ENCODE measurements at places on chromosomes 3 and 15.

DNA sequence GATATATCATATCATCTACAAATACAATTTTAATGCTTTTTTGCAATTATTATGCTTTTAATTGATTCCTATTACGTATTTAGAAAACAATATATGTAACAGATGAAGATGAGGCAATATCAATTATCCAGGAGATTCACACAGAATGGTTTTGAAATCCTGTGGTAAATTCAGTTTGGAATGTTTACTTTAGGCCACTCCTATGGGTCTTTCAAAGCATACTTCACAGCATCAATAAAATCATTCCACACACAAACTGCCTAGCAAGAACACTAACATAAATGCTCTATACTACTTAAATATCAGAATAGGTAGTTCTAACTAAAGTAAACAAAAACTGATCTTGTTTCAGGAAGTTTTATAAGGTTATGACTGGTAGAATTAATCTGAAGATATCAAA is 90.5 kb downstream of the FAM227B start:
- DNase-seq = no peak

DNA sequence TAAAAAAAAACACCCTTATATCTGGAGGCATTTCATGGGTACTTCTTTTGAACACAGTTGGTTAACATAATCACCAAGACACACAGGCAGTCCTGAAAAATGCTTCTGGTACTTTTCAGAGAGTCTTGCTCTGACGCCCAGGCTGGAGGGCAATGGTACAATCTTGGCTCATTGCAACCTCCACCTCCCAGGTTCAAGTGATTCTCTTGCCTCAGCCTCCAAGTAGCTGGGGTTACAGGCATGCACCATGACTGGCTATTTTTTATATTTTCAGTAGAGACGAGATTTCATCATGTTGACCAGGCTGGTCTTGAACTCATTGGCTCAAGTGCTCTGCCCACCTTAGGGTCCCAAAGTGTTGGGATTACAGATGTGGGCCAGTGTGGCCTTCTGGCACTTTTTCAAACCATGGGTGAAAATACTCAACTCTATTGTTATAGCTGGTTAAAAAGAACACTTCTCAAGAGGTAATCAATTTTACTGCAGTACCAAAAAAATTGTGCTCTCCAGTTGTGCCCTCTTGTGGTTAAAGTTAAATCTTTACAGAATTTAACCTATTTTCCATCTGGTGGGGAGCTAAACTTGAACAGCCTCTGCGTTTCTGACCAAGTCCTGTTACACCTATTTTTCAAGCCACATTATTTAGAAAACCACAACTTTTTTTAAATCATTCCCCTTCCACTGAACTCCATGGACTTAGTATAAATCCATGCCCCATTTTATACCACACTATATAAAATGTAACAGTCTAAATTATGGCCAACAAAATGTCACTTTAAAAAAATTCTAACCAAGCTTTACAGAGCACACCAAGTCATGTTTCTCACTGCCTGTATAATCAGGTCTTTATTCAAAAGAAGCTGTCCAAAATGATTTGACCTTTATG is 1.2 kb upstream of the SNAPC5 start:
- DNase-seq = peak; percentile 46

DNA sequence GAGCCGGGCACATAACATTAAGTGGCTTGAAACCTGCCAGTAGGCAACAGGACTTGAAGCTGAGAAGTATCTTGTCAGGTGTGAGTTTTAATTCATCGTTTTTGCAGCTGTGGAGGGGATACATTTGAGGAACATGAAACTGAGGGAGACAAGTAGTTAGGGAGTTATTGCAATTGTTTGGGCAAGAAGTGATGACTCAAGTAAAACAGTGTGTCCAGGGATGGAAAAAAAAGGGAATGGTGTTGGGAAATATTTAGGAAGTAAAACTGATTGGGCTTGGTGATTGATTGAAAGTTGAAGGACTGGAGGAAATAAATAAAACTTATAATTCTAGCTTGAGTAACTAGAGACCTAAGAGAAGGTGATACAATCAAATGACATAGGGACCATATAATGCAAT is 85.5 kb downstream of the NCEH1 start:
- no peak for DNase-seq

- no peak for DNase-seq
Observed at GRCh38 chr15:70758790-70759462, 4.4 kb downstream of the UACA start.

DNA sequence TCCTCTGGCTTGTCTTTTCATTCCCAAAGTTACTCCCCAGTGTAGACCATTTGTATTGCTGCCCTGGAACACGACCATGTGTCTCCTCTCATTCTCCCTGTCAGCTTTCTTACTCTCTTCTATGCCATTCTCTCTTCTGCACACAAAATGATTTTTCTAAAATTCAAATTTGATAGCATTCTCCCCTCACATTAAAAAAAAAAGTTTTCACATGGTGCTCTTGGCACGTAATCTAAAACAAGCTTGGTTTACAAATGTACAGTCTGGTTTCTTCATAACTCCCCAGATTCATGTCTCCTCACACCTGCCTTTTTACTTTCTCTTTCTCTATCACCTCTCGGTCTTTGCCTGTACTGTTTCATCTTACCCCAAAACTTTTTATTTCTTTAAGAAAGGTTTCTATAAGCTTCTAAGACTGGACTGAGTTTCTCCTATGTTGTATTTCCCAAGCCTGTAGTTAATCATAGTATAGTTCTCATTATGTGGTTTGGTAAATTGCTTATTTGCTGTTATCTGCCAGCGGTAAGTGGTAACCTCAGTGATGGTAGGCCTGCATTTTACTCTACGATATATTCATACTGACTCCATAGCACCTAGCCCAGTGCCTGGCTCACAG is 31.2 kb downstream of the BCHE start:
- DNase-seq = peak; percentile 64

DNA sequence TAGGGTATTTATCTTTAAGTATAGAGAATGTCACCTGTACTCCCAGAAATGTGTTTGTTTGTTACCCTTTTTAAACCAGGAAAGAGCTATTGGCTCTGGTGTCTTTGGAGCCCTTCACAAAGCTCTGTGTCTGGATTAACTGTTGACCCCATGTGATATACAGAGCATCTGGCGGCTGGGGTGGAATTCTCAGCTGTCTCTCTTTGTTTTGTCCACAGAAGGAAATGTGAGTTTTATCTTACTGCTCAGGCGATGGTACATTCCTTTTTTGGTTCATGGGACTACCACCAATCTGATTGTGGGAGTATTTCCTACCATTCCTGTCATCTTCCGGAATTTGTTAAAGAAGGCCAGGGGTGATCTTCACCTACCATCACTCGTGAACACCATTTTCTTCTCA is 120.3 kb downstream of the AKAP13 start:
- no peak for DNase-seq

- DNase-seq = no peak
Observed at GRCh38 chr3:143450632-143451031, 331.1 kb downstream of the CHST2 start.
